ENCODE measurements at places on chromosomes 16 and 17.

- no peak for DNase-seq
Observed at GRCh38 chr17:78154903-78155811, 9.0 kb downstream of the C17orf99 start.

- DNase-seq = no peak
Observed at GRCh38 chr17:3695129-3695722, 729 bp downstream of the P2RX5 start.

DNA sequence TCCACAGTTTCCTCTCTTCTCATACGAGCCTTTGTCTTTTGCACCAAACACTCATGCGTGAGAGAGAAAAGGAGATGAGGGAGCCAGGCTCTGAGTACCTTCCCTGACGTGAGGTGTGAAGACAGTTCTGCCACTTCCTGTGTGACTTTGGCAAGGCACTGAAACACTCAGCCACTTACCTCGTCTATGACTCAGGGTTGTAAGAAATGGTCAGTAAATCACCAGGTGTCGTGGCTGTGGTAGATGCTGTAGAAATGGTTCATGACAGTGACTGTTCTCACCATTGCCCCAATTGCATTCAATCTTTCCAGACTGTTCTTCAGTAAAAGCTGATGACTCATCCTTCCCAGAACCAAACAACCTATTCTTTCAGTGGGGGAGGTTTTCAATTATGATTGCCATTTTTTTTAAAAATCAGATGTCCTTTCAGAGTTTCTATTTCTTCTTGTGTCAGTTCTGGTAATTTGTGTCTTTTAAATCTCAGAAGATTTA lies 49.2 kb upstream of the CBFA2T3 start:
- DNase-seq = no peak

DNA sequence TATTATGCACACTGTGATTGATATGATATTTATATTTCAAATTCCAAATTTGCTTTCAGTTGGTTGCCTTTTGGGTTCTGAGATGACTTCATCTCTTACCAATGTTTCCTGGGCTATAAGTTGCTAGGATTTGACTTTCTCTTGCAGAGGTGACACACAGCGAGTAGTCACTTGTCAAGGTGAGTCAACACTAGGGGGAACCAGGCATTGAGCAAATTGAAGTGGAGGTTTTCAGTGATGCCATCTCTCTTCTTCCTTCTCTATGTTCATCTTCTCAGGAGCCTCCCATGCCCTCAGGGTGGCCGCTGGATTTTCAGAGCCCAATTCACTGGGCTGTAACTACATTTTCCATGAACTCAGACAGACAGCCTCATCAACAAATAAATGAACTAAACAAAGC lies 6.0 kb upstream of the CPD start:
- no peak for DNase-seq

- peak; percentile 26 for DNase-seq
Observed at GRCh38 chr16:69112285-69113129, 7.1 kb downstream of the HAS3 start.

- no peak for DNase-seq
Observed at GRCh38 chr17:5899496-5900195, 170.5 kb upstream of the WSCD1 start.

DNA sequence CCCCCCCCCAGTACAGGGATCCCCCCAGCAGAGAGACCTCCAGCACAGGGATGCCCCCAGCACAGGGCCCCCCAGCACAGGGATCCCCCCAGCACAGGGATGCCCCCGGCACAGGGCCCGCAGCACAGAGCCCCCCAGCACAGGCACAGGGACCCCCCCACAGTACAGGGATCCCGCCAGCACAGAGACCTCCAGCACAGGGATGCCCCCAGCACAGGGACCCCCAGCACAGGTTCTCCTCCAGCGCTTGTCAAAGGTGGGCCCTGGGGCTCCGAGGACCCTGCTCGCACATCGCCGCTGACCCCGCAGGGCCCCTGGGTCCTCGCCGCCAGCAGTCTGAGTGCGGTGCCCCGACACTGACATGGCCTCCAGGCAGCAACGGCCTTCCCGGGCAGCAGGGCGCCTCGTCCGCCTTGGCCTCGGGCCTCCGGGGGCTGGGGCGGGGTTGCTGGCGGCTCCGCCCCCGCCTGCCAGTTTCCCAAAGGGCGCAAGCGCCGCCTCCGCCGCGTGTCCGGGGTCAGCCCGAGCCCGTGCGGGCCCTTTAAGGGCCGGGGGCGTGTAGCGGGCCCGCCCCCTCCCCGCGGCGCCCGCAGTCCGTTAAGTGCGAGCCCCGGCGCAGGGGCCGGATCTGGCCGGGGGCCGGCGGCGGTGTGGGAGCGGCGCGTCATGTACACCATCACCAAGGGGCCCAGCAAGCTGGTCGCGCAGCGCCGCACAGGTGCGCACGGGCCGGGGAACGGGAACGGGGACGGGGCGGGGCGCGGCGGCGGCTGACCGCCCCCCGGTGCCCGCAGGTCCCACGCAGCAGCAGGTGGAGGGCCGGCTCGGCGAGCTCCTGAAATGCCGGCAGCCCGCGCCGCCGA lies at the start of gene MCRIP2:
Gene MCRIP2 (plus strand): TSS at position 503 of the 863 bp plus-strand sequence. CDS start 164 bp downstream, at position 667.
- DNase-seq = peak; percentile 36

GRCh38 chr16:65372171-65372570 lies 250.3 kb upstream of the CDH11 start:
- no peak for DNase-seq

Data from activated CD4-positive, CD25-positive, alpha-beta regulatory T cell (primary cell).